Stimulated activated CD8-positive, alpha-beta memory T cell treated with anti-CD3 and anti-CD28 coated beads, Interleukin-15, amount 100 ng/mL, for 24 hours (primary cell): ENCODE measurements at places on chromosomes 2 and 18.

GRCh38 chr2:178114462-178114861, 2.2 kb downstream of the RBM45 start:
- no peak for DNase-seq

- no peak for DNase-seq
Observed at GRCh38 chr2:168539945-168540344, 83.9 kb downstream of the CERS6 start.

- no peak for DNase-seq
Observed at GRCh38 chr18:11906926-11907874, 917 bp downstream of the MPPE1 start.

DNA sequence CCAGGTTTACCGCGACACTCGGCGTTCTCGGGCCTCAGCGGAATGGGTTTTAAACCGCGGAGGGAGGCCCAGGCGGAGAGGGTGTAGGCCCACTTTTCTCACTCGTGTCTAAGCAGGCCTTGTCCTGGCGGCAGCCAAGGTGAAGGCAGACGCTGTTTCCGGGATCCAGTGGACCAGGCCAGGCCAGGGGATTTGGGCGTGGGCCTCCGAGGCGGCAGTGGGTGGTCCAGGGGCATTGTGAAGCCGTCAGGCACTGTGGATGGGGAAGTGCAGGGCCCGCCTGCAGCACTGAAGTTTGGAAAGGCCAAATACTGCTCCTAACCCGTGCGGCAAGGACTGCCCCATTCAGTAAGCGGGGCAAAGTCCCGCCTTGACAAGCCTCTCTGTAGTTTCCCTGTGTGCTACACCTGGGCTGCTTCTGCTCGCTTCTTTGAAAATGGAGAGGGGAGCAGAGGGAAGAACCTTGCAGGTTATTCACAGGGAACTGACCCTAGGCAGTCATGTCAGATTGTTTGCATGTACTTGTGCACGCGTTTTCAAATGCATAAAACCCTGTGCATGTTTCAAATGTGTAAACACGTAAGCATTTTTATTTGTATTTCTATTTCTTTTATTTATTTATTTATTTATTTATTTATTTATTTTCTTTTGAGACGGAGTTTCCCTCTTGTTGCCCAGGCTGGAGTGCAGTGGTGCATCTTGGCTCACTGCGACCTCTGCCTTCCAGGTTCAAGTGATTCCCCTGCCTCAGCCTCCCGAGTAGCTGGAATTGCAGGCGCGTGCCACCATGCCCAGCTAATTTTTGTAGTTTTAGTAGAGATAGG, 7.5 kb upstream of the DLX2 start:
- no peak for DNase-seq

DNA sequence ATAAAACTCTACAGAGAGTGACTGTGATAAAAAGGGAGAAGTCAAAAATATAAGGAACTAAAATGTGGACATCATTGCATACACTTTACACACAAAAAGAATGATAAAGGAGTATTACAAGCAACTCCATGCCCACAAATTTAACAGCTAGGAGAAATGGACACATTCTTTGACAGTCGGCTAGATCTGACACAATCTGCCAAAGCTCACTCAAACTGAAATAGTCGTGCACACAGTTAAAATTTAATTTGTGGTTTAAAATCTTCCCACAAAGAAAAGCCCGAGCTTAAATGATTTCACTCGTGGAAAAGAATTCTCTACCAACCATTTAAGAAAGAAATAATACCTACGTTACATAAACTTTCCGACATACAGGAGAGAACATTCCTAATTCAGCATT, 132.4 kb downstream of the ZAP70 start:
- no peak for DNase-seq

- no peak for DNase-seq
Observed at GRCh38 chr2:233261819-233262555, 10.5 kb downstream of the ATG16L1 start.

DNA sequence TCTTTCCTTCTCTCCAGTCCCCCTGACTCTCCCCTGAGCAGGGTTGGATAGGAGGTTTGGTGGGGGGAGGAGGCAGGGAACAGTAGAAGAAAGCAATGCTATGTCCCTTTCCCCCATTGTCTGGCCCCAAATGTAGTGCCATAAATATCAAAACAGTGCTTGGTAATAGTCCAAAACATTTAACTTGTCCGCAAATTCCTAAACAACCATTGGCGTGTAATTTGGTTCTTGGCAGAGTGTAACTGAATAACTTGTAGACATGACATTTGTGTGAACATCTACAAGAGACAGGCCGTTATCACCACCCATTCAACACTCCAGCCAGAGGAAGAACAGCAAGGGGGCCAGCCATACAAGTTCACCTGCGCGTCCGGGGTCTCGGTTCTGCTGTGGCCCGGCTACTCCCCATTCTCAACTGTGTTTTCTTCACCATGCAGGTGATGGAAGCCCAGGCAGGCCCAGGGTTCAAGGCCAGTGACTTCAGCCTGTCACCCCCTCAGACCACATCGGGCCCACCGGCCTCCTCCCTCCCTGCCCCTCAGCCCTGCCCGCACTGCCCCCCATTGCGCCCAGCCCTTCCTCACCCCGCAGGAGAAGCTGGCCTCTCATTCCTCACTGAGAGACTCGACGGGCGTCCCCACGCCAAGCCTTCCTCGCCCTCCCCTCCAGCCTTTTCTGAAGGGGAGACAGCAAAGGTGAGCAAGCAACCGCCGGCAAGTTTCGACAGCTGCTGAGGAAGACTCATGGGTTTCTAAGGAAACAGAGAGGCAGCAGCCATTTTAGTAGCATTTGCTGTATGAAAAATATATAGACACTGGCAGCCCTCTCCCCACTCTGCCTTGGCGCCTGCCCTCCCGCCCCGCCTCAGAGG, 699 bp upstream of the RAPGEF4 start:
- DNase-seq: no peak

GRCh38 chr2:28745225-28745624, 6.4 kb upstream of the PPP1CB start:
- DNase-seq: no peak

DNA sequence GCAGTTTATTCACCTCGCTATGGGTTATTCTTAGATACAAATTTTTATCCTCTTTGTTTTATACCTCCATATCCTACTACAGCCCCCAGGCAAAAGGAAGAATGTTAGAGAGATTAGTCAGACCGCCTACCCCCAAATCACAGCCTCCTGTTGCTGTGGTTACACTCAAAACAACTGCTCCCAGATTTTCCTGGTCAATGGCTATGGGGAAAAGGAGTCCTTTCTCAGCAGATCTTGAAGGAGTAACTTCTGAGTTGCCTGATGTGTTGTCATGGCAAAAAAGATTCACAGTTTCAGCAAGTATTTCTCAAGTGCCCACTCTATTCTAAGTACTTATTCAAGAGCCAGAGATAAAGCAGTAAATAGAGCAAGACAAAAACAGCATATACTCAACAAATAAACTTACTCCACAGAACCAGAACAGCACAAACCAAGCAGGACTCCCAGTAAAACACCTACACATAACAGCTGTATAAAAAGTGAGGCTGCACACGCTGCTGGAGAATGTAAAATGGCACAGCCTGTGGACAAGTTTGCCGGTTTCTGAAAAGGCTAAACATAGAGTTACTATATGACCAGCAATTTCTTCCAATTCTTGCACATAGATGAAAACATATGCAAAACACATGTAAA, 104.8 kb downstream of the NOL10 start:
- no peak for DNase-seq

DNA sequence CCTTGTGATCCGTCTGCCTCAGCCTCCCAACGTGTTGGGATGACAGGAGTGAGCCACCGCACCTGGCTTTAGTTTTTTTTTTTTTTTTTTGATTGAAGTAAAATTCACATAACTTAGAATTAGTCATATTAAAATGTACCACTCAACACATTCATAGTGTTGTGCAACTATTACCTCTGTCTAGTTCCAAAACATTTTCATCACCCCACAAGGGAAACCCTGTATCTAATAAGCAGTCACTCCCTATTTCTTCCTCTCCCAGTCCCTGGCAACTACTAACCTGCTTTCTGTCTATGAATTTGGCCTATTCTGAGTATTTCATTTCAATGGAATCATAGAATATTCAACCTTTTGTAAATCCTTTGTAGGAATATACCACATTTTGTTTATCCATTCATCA, 123.9 kb upstream of the FAM117B start:
- no peak for DNase-seq

DNA sequence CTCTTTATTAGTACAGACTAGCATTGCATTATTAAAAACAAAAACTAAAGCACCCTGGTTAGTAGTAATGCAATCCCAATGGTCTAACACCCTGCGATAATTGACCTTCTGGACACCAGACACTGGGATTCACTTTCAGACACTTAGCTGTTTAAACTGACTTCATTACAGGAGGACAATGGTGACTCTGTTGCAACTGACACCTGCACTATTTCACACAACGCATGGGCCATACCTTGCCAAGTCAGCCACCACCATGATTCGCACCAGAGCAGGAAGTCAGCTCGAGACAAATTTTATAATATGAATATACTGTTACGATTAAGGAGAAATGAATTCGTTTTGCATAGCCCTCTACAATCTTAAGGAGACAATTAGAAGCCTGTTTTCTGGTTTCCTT, 150.7 kb downstream of the MEIS1 start:
- DNase-seq: no peak

DNA sequence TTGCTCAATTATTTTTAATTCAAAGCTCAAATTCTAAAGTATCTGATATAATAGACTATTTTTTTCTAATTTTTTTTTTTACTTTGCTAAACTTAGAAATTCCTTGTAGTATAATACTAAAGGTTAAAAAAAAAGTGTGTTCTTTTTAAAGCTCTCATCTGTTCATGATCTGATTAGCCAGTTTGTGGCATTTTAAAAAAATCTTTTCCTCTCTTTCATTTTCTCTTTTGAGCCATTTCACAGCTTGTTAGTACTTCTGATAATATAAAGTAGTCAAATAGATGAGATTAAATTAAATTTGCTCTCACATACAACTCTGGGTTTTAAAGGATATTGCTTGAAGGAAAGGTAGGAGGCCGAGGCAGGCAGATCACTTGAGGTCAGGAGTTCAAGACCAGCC, 40.7 kb upstream of the NEMP2 start:
- DNase-seq: no peak

DNA sequence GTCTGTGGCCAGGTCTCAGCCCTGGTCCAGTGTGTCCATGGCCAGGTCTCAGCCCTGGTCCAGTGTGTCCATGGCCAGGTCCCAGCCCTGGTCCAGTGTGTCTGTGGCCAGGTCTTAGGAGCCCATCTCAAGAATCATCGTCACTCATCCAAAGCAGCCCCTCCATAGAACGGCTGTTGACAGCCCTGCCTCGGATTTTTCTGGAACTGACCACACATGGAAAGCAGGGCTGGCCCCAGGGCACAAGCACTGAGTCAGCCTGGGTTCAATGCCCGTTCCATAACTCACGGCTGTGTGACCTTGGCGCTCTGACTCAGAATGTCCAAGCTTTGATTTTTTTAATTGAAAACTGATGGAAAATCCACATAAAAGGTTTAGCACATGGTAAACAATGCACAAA, 59.9 kb upstream of the SNTG2 start:
- DNase-seq: no peak

DNA sequence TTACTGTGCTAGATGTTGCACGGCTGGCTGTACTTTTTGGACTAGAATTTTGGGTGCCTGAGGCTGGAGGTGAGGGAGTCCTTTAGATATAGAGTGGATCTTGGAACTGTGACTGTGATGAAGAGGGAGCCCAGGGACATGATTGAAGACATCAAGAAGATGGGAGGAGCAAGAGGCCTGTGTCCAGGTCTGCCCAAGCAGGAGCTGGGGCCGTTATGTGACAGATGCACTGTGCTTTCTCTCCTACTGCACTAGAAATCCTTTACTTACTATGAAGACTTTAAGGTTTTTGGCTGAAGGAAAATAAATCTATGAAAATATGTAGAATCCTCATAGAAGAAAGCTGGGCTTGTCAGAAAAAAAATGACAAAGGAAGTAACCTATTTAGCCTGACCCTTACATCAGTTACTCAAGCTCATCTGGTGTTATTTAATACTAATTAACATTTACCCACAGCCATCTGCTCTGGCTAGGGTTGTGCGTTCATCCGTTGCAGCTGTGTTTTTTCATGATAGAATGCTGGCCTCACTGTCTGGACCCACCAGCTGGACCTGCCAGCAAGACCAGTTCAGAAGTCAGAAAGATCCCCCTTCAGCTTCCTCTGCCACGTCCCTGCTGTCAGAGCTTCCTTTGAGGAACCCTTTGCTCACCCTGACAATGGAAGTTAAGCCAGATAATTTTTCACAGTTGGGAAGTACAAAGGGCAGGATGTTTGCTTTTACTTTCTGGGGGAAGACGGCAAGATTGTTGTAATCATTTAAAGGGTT, 16.7 kb downstream of the TSN start:
- no peak for DNase-seq

GRCh38 chr2:237256887-237257286, 157.1 kb downstream of the COL6A3 start:
- DNase-seq: no peak

DNA sequence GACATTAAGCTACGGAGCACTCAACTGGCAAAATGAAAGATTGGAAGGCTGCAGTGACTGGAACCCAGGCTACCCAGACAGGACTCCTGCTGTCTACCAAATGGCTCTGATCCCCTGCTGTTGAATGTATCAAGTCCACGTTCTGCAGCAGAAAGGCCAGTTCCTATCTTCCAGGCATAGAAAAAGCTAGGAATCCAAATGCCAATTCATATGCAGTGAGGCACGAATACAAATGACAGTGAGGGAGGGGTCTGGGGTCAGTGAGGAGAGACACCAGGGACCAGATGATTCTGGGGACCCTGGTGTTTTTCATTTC, 5.3 kb downstream of the NRP2 start:
- DNase-seq: no peak

GRCh38 chr2:197348721-197349360, 38.3 kb upstream of the ANKRD44 start:
- no peak for DNase-seq

GRCh38 chr18:46429649-46430224, 227.3 kb downstream of the LOXHD1 start:
- no peak for DNase-seq

GRCh38 chr2:6845312-6845711, 20.4 kb downstream of the CMPK2 start:
- no peak for DNase-seq

DNA sequence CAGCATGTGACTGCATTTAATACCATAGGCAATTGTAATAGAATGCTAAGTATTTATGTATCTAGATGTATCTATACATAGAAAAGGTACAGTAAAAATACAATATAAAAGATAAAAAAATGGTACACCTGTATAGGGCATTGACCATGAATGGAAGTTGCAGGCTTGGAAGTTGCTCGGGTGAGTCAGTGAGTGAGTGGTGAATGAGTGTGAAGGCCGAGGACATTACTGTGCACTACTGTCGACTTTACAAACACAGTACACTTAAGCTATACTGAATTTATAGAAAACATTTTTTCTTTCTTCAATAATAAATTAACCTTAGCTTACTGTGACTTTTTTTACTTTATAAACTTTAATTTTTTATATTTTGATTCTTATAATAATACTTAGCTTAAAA, 8.9 kb downstream of the DIS3L2 start:
- no peak for DNase-seq

- DNase-seq: no peak
Observed at GRCh38 chr2:10467401-10467800, 19.3 kb upstream of the ODC1 start.

GRCh38 chr2:109454765-109455394, 158.9 kb downstream of the SEPTIN10 start:
- no peak for DNase-seq

- DNase-seq: no peak
Observed at GRCh38 chr2:12918835-12919445, 202.2 kb downstream of the TRIB2 start.

- no peak for DNase-seq
Observed at GRCh38 chr18:7566567-7567473, at the start of gene PTPRM. Gene PTPRM, plus strand, starts transcription at chr18:7567316. Its CDS starts 503 bp downstream, at chr18:7567819.
